ENCODE measurements at places on chromosomes 16 and 17. TPM values are rescaled to one million over a fixed set of nuclear protein-coding genes. Genes with fewer than 3 reads are reported as not detected.
A peak's percentile ranks its signal among the peaks of the same experiment; 100 is the strongest.

Gene CDRT4
- not detected for total RNA-seq

DNA sequence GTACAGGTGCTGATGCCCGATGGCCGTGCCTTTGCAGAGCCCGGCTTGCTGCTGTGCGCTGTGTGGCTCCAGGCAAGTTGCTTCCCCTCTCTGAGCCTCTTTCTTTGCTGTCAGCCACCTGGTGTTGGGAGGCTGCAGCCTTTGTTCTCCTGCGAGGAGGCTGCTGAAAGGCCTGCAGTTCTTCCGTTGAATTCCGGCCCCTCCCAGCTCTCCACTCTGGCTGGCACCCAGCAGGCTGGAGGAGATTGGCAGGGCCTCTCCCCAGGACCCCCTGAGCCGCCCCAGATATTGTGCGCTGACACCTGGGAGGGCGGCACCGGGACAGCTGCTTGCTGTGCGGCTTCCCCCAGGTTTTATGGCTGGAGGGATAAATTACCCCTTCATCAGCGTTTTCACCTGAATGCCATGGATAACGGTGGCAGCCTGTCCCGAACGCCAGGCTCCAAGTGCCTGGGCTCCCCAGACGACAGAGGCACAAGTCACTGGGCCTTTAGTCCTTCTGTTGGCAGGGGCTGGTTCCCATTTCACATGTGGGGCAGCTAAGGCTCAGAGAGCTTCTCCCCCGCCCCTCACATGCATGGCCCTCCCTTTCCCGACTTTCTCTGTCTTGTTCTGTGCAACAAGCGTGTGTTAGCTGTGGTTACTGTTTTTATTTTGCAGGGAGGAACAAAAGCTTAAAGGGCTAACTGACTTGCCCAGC, 35.1 kb upstream of the GSE1 start:
- no peak for DNase-seq

DNA sequence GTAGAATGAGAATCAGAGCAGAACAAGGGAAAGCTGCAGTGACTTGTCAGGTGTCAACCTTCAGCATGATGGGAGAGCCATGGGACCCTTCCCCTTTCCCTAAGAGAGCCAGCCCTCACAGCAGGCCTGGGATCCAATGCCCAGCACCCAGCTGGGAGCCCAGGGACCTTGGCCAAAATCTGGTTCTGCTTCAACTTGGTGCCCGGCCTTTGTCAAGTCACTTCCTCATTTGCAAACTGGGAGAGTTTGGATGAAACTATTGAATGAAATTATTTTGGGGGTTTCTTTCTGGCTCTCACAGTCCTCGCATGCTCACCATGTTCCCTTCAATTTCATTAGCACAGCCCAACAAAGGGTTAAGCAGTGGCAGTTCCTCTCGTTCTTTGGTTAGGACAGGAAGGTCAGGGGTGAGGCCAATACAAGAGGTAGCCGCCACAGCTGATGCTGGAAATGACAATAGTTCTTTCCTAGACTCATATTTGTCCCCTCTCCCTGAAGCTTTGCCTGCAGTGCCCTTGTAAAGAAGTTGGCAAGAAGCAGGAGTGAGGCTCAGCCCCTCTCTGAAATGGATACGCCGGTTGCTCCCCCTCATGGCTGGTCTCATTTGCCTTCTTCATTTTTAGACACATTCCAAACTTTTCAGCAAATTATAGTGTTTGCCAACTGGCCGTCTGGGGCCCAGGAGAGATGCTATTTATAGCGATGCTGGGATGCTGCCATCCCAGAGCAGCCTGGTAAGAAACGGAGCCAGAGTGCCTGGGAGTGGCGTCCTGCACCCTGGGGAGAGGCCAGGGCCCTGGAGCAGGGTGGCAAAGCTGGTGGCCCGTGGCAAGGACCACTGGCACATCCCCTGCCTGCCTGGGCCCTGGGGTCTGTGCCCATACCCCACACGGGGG, 34.5 kb upstream of the MEOX1 start:
- DNase-seq: peak; percentile 57

GRCh38 chr16:82584553-82585152, 42.1 kb upstream of the CDH13 start:
- DNase-seq: no peak

Gene MMP15
- 8.0 TPM for total RNA-seq

DNA sequence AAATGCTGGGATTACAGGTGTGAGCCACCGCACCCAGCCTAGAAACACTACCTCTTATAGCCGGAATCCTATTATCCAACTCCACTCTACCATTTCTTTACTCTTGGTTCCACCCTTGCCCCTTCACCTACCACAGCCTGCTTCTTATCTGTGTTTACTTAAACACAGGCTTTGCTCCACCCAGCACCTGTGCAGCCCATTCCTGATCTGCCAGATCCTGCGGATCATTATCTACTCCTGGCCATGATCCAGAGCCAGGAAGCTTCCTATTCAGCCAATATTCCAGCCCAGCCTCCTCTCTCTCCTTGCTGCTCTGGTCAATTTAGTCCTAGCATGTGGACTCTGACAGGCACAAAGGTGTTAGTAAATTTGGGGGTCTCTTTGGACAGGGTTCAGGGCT, 98.8 kb upstream of the MED13 start:
- DNase-seq: no peak

DNA sequence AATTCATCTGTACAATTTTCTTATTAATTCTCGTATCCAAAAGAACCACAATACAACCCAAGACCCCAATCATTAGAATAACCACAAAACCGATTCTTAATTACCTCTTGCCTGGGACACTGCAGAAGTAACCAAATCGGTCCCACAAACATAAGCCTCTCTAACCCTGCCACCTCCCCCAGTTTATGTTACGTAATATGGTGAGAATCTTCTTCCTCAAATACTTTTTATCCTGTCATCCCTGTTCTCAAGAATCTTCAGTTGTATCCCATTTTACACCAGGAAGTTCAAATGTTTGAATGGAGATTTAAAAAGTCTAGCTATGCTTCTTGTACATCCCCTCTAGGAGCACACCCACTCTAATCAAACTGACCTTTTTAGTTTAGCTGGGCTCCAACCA, 269.3 kb upstream of the TBX2 start:
- no peak for DNase-seq

Gene IL17C
- total RNA-seq: not detected

Gene CMTM2
- total RNA-seq: not detected

- no peak for DNase-seq
Measured at GRCh38 chr16:85276721-85277120, 164.4 kb upstream of the CIBAR2 start.

Gene RAB37
- total RNA-seq: not detected

Gene DLG4
- 7.3 TPM for total RNA-seq

DNA sequence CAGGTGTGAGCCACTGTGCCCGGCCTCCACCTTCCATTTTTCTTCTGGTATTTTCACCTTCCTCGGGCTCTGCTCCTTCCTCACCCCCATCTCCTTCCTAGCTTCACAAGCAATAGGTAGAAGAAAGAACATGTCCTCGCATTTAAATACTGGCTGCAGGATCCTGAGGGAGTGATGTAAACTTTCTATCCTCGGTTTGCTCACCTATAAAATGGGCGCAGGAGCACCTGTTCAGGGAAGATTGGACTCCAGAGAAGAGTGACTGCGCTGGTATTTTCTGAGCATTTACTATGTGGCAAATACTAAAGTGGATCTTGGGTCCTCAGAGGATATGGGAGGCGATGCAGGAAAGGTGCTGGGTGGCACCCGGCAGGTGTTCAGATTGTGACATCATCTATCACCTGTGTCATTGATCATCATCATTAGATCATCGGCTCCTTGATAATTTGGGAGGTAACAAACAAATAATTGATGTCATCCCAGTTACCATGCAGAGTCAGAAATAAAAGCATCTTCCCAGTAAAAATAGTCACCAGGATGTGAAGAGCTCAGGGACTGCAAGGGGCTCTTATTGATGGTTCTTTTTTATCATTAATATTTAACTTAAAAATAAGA, 72.8 kb downstream of the FOXL1 start:
- DNase-seq: no peak

- peak; percentile 45 for DNase-seq
Measured at GRCh38 chr17:81125573-81126081, 39.7 kb upstream of the PVALEF start.

Gene WNK4
- 0.34 TPM for total RNA-seq

- DNase-seq: peak; percentile 87
Measured at GRCh38 chr16:370443-370842, at the start of gene MRPL28. Gene MRPL28 (minus strand): TSS chr16:370538. CDS start chr16:370218, 320 bp downstream.

DNA sequence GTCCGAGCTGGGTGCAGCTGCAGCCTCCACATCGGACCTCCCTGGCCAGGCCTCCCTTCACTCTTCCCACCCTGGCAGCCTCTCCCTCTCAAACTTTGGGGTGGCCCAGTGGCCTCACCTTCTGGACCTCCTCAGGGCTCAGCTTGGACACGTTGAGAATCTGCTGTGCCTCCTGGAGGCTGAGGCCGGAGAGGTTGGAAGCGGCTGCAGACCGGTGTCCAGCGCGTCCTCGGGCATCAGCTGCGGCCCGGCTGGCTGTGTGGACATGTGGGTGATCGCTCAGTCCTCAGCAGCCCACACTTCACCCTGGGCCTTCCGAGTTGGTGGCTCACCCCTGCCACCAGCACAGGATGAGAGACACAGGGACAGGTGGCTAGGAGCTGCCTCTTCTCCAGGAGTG, 9.9 kb downstream of the PAM16 start:
- no peak for DNase-seq

Gene KCNJ12
- 0.03 TPM for total RNA-seq

DNA sequence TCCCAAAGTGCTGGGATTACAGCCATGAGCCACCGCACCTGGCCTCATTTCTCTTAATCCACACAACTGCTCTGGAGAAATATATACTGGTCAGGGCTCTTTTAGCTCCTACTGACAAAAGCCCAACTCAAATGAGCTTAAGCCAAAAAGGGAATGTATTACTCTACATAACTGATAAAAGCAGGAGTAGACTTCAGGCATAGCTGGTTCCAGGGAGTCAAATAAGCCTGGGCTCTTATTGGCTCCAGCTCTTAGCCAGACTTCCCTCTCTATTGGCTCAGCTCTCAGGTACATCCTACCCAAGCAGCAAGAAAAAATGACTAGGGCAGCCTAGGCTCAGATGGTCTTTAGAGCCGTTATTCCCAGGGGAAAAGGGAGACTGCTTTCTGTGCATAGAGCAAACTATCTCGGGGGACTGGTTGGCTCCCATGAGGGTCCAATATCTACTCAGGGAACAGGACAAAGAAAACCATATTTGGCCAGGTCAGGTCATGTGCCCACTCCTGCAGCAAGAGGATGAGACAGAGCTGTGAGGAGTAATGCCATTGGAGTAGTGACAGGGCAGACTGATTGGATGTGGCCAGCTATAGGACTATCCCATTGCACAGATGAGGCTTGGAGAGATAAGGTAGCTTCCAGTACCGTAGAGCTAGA, 21.2 kb downstream of the TBX2 start:
- DNase-seq: no peak

Gene KRTAP1-3
- total RNA-seq: not detected

Gene HCRT
- not detected for total RNA-seq

Gene TNRC6C
- total RNA-seq: 2.5 TPM

DNA sequence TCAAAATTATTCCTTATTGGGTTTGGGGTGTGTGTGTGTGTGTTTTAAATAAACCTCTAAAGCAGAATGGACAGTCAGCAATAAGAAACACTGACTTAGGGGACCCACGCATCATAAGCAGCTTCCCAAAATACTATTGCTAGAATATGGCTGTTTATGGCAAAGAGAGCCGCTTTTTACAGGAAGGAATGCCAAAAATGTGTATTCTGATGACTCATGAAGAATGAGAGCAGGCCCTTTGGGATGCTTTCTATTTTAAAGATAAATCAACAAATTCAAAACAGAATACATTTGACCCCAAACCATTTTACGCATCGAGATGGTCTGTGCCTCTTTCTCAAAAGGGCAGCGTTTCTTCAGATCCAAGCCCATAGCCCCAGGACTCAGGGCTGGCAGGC, 37.5 kb downstream of the ARHGAP17 start:
- peak; percentile 60 for DNase-seq

GRCh38 chr17:60328679-60329078, 63.3 kb downstream of the USP32 start:
- no peak for DNase-seq

Gene TEKT1
- not detected for total RNA-seq

DNA sequence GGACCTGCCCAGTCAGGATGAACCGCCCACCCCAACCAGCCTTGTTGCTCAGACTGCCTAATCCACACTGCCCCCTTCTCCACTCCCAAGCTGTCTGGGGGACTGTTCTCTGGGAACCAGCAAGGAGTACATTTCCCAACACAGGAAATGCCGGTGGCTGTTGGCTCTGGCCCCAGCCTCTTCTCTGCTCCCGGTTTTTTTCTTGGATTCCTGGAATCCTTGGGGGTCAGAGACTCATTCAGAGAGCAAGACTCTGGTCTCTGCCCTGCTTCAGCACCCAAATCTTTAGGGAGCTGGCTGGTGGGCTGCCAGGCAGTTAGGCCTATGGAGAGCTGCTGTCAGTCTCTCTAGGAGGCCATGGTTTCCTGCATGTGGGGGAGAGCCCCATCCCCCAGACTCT, 10.8 kb upstream of the MTMR4 start:
- DNase-seq: peak; percentile 88

GRCh38 chr17:15303268-15303667, 38.1 kb downstream of the TEKT3 start:
- no peak for DNase-seq

Gene TMEM88
- not detected for total RNA-seq

DNA sequence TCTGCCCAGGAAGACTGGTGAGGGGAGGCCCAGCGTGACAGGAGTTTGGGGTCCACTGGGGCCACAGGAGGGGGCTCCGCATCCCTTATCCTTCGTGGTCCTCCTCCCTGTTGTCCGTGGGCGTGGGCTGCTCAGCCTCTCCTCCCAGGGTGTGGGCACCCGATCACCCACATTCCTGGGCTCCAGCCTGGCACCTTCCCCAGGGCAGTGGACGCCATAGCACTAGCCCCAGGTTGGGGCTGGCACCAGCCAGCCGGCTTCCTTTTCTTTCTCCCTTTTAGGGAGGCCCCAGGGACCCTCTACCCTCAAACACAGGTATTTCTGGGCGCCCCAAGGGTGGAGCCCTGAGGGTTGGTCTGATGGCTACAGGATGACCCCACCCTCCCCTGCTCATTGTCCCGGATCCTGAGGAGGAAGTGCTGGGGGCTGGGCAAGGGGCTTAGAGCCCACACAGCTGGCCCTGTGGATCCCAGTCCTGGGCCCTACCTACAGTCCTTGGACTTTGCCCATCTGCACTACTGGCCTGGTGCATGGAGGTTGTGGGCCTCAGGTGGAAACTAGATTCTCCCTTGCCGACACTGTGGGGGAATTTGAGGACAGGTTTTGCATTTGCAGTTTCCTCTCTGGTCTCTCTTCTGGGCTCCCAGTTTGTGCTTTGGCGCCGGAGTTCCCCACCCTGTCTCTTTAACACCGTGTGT, 1.1 kb downstream of the KIF1C start:
- no peak for DNase-seq

GRCh38 chr17:62715882-62716390, 88.5 kb downstream of the MRC2 start:
- no peak for DNase-seq

Gene ZNF205
- total RNA-seq: 21.0 TPM

GRCh38 chr17:18041776-18042175, 2.6 kb downstream of the GID4 start:
- peak; percentile 29 for DNase-seq

- DNase-seq: no peak
Measured at GRCh38 chr17:32021615-32021955, 14.4 kb downstream of the LRRC37B start.

GRCh38 chr17:11813871-11814270, 183.4 kb downstream of the ZNF18 start:
- no peak for DNase-seq

All from A172 (cell line).